ENCODE measurements at places on chromosomes 4 and X.

DNA sequence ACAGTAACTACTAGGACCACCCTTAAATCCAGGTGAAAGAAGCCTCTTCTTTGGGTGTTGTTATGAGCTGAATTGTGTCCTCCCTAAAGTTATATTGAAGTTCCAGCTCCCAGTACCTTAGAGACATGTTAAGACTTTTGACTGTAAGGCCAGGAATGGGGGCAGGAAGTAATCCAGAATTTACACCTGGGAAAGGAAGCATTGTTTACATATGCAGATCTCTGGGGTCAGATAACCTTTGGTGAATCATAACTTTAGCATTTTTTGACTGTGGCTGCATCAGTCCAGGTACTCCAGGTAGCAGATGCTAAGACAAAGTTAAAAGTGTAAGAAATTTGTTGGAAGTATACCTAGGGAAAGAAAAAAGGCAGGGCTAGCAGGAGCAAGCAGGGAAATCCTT, 104.9 kb upstream of the CENPE start:
- no peak for DNase-seq

DNA sequence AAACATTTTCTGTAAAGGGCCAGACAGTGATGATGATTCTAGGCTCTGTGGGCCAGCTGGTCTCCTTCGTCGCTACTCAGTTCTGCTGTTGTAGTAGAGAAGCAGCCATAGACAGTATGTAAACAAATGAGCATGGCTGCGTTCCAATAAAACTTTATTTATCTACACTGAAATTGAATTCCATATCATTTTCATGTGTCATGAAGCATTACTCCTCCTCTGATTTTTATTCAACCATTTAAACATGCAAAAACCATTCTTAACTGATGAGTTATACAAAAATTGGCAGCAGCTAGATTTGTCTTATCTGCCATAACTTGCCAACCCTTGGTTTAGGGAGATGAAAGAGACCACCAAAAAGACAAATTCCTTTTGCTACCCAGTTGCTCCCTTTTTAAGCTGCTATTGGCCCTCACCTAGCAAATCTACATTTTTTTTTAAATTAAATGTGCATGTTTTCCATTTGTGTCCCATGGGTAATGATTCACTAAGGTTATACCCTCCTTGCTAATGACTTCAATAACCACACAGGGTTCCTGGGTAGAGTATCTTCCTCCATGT, 309.9 kb downstream of the DHX15 start:
- DNase-seq, result peak; percentile 53

DNA sequence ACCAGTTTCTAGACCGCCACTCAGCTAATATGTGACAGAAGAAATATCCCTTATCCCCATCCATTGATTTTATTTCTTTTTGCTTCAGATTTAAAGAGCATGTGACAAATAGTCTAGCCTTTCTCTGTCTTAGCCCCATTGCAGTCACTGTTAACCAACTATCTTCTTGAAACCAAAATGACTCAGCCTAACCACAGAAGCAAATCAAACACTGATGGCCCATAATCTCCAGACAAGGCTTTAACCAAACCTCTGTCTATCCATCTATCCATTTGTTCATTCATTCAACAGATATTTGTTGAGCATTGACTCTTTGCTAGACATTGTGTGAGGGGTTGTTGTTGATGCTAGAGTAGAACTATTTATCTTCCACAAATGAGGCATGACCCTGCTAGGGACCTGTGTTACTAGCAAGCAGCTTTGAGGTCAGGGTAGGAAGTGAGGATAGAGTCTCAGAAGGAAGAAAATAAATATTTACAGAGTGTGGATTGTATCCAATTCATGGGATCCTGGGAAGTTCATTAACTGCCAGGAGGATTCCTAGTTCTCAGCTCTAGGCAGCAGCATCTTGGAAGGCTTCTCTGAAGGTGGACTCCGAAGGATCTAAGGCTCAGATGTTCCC, 22.5 kb downstream of the HNRNPH2 start:
- peak; percentile 59 for DNase-seq

- DNase-seq, result peak; percentile 77
Measured at GRCh38 chr4:173025131-173025530, 143.5 kb upstream of the GALNT7 start.

DNA sequence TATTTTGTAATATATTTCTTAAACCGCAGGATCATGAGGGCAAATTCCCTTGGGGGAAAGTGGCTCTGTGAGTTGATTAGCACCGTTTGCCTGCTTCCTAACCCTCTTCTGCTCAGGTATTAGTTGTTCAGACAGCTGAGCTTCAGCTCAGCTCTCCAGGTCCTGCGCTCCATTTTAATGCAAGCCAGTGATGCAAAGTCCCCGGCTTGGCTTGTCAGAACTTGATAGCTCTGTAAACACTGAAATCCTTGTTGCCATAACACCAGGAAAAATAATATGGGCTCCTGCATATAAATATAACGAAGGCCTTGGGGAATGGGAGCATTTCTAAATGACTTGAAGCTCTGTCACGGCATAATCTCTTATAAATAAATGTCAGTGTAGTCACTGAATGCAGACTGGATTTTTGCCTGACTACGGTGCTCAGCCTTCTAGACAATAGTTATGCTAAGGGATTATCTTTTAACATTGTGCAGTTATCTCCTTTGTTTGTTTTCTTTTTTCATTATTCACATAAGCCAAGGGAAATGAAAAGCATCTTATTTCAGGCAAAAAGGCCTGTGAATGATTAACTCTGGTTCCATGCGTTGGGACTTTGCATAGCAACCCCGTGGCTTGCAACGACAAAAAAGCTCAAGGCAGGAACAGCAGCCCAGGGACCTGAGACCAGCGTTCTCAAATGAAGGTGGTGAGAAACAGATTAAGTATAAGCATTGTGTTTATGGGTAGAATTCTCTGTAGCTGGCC, 253.2 kb downstream of the SPRY1 start:
- DNase-seq, result peak; percentile 76

DNA sequence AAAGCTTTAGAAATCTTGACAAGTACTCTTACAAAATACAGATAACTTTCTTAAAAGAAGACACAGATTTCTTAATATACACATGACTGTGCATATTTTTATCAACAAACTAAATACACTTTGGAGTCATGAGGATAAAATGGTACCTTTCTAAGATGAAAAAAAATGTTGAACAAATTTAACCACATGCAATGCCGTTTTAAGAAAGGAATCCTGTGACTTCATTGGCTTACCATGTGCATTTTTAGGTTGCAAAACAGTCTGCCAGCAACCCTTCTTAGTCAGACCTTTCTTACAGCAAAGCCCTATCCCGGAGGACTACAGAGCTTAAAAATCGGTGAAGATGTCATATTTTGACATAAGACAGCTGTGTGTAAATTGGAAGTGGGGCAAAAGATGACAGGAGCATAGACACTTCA, 51.7 kb downstream of the GASK1B start:
- DNase-seq, result peak; percentile 97

DNA sequence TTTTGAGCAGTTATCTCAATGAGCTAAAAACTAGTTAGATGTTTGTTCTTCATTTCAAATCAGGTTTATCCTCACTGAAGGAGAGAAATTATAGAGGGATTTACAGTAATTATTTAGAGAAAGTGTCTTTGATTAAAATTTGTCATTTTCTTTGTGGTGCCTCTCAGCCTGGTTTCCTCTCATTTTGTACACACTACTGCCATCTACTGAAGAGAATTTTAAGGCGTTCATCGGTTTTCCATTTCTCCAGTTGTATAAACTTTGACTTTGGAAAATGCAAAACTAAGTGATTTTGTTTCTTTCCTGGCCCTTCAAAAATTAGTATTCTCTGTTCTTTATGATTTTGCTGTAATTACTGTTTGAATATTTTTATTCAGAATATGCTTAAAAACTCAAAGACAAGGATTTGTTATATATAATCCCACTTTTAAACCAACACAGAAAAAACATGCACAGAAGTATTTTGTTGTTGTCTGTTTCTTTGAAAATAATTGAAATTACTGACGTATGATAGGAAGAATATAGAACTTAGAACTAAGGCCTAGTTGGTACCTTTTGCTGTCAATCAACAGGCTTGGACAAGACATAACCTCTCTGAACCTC, 34.4 kb upstream of the ANXA3 start:
- DNase-seq, result peak; percentile 70

DNA sequence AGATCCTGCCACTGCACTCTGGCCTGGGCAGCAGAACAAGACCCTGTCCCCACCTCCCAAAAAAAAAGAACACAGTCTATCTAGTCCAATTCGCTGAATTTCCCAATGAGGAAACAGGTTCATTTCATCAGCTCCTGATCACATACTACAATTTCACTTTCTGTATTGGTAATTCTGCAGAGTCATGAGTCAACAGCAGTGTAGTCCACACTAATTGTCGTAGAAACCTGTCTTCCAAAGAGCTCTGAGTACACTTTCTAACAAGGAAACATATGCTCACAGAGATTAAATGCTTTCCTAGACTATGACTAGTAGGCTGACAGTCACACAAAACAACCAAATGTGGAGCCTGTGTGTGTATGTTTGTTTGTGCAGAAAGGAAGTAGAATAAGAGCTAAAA, 91.9 kb downstream of the GPC4 start:
- DNase-seq, result no peak

DNA sequence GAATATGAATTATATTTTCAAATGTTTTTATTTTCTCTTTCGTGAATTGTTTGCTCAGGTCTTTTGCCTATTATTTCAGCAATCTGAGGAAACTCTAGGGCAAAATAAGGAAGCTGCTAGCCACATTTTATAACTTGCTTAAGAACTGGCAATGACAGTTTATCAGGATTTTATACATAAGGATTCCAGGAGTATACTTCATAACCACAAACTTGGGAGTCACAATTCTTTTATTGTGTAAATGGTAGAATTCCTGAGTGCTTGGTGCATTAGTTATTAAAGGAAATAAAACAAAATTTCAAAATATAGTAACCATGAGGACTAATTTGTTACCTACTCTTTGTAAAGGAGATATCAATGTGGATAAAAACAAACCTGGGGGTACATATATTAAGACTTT, 54.4 kb downstream of the PALLD start:
- peak; percentile 94 for DNase-seq

DNA sequence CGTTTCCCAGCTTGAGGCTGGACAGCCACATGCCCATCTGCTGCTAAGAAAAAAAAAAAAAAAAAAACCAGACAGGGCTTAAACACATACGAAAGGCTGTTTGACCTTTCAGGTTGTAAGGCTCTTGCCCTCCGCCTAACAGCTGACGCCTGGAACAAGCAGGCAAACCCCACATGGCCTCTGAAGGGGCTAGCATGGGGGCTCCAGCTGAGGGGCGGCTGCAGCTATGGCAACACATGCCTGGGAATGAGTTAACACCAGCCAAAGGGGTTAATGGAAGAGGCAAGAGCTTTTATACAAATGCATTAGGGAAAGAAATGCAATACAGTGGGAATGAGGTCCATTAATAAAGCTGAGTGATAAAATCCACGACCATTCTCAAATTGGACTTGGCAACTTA, 183.6 kb downstream of the ENOX2 start:
- DNase-seq, result no peak

- DNase-seq, result no peak
Measured at GRCh38 chrX:107691024-107691448, 62.7 kb downstream of the PRPS1 start.

GRCh38 chrX:3326681-3327080, 19.8 kb downstream of the MXRA5 start:
- DNase-seq, result peak; percentile 49

- no peak for DNase-seq
Measured at GRCh38 chr4:76894537-76895255, 3.2 kb downstream of the SOWAHB start.

DNA sequence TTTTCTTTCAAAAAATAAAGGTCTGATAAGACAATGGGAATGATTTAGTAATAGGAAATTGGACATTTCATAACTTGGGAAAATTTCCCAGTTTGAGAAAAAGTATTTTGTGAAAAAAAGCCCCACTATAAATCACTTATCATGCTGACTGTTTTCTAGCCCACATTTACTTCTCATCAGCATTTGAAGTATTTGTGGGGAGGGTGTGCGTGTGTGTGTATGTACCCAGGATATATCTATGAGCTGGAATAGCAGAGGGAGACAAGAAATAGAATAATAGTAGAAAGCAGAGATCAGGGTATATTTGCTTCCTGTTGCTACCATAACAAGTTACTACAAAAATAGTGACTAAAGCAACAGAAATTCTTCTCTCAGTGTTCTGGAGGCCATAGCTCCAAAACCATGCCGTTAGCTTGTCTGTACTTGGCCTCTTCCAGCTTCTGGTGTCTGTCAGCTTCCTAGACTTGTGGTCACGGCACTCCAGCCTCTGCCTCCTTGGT, 139.8 kb downstream of the PTTG2 start:
- peak; percentile 91 for DNase-seq

All from GM23248 (cell line).